ENCODE measurements at places on chromosomes 5 and 9. TPM values are rescaled to one million over a fixed set of nuclear protein-coding genes. Genes with fewer than 3 reads are reported as not detected.

- DNase-seq, result peak; percentile 41
Observed at GRCh38 chr5:42840269-42840668, 28.6 kb upstream of the SELENOP start.

GRCh38 chr5:1190837-1191239, 10.6 kb upstream of the SLC6A19 start:
- DNase-seq, result no peak

GRCh38 chr5:110681953-110682352, 44.5 kb downstream of the TMEM232 start:
- no peak for DNase-seq

GRCh38 chr5:29367176-29367833, 1826.2 kb upstream of the CDH6 start:
- no peak for DNase-seq

DNA sequence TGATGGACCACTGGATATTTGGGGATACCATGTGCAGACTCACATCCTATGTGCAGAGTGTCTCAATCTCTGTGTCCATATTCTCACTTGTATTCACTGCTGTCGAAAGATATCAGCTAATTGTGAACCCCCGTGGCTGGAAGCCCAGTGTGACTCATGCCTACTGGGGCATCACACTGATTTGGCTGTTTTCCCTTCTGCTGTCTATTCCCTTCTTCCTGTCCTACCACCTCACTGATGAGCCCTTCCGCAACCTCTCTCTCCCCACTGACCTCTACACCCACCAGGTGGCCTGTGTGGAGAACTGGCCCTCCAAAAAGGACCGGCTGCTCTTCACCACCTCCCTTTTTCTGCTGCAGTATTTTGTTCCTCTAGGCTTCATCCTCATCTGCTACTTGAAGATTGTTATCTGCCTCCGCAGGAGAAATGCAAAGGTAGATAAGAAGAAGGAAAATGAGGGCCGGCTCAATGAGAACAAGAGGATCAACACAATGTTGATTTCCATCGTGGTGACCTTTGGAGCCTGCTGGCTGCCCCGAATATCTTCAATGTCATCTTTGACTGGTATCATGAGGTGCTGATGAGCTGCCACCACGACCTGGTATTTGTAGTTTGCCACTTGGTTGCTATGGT, 54.5 kb upstream of the HNRNPA0 start:
- no peak for DNase-seq

DNA sequence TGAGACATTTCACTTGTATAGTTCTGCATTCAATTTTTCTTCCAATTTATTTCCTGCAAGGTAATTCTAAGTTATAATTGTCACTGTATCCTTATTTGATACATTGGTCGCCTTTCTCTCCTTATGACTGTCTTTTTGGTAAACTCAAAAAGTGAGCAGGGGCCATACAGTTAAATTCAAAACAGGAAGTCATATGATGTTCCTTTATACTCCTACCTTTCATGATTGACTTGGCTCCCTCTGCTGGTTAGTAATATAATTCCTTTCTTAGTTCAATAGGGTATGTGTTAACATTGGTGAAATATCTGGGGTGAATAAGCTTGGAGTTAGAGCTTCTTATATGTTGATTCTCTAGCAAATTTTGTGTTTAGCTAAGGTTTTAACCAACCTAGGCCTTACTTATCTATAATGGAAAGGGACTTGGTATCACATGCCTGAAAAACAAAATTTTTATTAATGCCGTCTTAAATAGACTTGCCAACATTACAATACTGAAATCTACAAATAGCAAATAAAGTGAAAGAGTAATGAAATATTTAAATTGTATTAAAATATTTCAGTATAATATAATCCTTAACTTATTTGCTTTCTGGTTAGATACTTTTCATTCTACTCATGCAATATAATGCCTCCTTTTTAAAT, 6.0 kb upstream of the NIPBL start:
- DNase-seq, result no peak

DNA sequence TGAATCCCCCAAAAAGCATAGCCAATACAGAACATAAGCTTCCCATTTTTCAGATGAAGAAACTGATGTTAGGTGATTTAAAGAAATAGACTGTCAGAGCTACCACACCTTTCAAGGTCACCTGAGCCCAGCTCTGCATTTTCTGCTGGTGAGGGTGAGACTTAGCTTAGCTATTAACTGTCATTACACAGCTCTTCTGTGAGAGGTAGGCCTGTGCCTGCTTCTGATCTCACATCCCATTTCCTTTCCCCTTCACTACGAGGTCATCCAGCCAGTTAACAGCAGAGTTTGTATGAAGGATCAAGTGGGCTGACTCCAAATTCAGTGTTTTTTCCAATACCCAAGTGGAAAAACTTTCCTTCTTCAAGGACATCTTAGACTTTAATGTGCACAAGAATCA, 528.6 kb upstream of the CLINT1 start:
- DNase-seq, result no peak

DNA sequence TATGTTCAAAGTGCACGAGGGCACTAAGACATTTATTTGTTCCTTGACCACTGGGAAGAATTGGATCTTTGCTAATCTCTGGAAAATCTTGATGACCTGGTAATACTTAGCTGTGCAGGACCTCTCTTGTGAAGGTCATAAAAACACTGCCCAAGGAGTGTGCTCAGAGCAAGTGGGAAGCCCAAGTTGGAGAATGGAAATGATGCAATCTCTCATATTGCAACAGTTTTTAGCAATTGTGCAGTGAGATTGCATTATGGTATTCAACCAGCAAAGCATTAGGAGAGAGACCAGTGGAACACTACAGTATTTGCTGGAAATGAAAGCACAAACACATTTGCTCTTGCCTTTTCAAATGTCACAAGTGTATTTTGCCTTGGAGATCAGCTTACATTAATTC, 34.5 kb downstream of the TXNDC8 start:
- DNase-seq, result no peak

- no peak for DNase-seq
Observed at GRCh38 chr5:2017540-2018389, 135.0 kb upstream of the IRX4 start.

DNA sequence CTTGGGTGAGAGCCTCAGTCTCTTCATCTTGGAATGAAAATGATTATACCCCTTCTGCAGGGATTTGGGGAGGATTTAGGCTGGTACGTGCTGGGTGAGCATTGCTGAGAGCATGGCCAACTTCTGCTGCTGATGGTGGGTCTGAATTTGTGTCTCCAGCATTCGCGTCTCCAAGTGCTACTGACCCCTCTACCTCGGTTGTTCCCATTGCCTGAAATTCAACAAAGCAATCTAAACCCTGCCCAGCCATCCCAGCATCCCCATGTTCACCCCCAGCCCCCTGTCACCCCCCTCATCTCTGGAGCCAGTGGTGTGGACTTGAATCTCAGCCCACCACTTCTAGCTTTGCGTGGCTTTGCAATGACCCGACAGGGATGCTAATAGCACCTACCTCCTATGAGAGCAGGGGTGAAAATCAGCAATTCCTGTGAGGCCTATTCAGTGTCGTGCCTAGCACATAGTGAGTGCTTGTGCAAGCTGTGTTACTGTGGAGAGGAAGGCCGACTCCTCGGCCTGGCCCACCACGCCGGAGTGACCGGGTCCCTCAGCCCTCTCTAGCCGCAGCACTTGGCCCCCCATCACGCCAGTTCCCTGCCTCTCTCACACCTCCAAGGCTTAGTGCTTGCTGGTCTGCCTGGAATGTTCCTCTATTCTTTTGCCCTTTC, 43.4 kb upstream of the SH3PXD2B start:
- no peak for DNase-seq

- no peak for DNase-seq
Observed at GRCh38 chr9:16090907-16091629, 538.2 kb downstream of the CCDC171 start.

DNA sequence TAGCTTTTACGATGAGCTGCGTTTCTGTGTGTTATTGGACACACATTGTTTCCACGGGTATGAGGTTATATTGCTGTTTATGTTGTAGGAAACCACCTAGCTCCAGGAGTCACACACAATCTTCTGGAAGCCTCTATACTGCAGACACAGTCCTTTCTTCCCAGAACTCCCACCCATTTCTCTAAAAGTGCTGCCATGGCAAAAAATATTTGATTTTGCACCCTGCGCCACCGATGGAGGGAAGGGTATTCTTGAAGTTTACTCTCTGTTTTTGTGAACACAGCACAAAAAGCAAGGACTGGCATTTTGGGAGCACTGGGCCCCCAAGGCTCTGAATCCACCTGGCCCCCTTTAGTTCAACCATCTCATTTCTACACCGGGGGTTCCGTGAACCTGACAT, 187.5 kb downstream of the ICE1 start:
- no peak for DNase-seq

GRCh38 chr5:124452412-124452811, 294.0 kb downstream of the ZNF608 start:
- no peak for DNase-seq

DNA sequence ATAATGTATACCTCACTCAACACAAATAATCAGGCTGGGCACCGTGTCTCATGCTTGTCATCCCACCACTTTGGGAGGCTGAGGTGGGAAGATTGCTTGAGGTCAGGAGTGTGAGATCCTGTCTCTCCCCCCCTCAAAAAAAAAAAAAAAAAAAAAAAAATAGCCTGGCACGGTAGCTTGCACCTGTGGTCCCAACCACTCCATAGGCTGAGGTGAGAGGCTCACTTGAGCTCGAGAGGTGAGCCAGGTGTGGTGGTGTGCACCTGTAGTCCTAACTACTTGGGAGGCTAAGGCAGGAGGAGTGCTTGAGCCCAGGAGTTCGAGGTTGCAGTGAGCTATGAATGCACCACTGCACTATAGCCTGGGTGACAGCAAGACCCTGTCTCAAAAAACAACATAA, 9.6 kb upstream of the ETF1 start:
- DNase-seq, result no peak

GRCh38 chr5:116989995-116990394, 415.4 kb upstream of the SEMA6A start:
- DNase-seq, result no peak

DNA sequence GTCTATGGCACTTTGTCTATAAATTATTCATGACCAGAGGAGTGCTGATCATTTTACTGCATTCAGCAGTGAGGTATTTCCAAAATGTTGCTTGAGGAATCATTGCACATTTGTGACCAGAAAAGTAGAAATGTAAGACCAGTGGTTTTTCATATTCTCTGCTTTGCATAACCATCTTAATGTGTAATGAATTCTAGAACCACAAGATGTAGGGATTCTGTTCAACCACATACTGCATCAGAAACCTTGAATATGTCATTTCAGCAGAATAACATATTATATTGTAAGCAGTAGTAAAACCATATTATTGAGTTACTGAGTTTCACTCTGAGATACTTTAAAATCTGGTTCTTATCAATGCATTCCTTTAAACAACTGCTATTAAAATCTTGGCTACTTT, 1243.4 kb downstream of the MAT2B start:
- no peak for DNase-seq

- DNase-seq, result no peak
Observed at GRCh38 chr5:32722957-32723356, 11.8 kb downstream of the NPR3 start.

GRCh38 chr9:117224695-117225094, 190.2 kb downstream of the ASTN2 start:
- DNase-seq, result no peak

GRCh38 chr9:137069508-137070091, 757 bp downstream of the SAPCD2 start:
- DNase-seq, result no peak

- no peak for DNase-seq
Observed at GRCh38 chr9:33329979-33330378, 39.7 kb downstream of the NFX1 start.

DNA sequence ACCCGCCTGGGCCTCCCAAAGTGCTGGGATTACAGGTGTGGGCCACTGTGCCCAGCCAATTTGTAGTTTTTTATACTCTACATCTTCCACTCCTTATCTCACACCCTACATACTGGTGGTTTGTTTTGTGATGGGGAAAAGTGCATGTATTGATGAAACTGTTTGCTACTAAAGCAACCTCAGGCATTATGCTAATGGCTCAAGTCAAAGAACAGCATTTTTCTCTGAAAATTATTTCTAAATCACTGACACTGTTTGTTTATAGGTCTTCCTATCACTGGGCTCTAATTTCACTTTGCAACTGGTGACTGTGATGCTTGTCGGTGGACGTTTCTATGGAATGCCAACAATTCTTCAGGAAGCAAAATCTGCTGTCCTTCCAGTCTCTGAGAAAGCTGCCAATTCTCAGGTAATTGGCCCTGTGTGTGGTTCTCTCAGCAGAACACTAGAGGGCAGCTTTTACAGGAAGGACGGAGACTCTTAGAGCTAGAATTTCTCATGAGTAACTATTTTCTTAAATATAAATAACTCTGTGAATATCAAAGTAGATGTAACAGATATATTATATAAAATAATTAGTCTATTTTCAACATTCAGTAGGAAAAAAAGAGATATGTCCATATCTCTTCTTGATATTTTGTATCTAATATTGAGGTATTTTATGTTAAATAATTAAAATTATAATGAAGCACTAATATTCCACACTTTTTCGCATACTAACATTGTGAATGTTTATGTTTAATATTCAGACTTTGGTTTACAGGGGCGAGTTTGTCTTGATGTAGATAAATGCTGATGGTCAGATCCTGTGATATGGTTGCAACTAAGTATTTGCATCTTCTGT, 244.1 kb downstream of the ADGRV1 start:
- peak; percentile 46 for DNase-seq

GRCh38 chr9:87088621-87089365, 141.5 kb upstream of the GAS1 start:
- no peak for DNase-seq

The HIGD2A gene
- total RNA-seq, result 123 TPM

The ZNF462 gene
- total RNA-seq, result 42.1 TPM

The PKD2L2 gene
- total RNA-seq, result not detected

The BTNL8 gene
- total RNA-seq, result 7.1 TPM

The LCN12 gene
- total RNA-seq, result 85.0 TPM

The SPATA31A3 gene
- total RNA-seq, result not detected

The SCAI gene
- 13.4 TPM for total RNA-seq

The MEF2C gene
- 51.0 TPM for total RNA-seq

The TIMD4 gene
- 2.4 TPM for total RNA-seq

The PRDM9 gene
- not detected for total RNA-seq

Measured in thyroid gland (tissue), 4 donors.